ENCODE measurements at places on chromosomes 12 and 14. TPM values are rescaled to one million over a fixed set of nuclear protein-coding genes. Genes with fewer than 3 reads are reported as not detected.
A peak's percentile ranks its signal among the peaks of the same experiment; 100 is the strongest.

RASSF8 gene
- 19.1 TPM for total RNA-seq

HOTAIR gene
- not detected for total RNA-seq

ERBB3 gene
- 72.9 TPM for total RNA-seq

SLCO1A2 gene
- total RNA-seq = not detected

PTPRQ gene
- total RNA-seq = 0.52 TPM

DNA sequence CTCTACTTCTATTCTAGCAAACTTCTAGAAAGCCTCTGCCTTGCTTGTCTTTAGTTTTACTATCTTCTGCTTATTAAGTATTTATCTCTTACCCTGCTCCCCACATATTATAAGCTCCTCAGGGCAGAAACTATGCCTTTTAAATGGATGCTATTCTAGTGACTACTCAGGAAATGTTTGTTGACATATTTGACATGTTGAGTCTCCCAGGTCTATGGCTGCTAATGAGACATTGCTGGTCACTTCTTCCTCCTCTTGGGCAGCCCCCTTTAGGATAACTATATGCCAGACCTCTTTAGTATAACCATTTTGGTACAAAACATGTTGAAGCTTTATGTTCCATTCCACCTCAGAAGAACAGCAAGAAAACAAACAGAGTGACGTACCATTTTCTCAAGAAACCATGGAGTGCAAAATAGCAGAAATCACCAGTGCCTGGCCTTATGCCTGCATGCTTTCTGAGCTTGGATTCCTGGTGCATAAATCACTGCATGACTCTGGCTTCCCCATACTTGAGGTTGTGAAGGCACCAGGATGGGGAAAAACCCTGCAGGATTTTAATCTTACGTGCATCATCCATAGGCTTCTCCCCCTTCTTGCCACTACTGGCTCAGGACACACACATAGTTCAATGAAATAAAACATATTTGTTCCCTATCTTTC lies 202.6 kb downstream of the TMX1 start:
- DNase-seq = no peak

DNA sequence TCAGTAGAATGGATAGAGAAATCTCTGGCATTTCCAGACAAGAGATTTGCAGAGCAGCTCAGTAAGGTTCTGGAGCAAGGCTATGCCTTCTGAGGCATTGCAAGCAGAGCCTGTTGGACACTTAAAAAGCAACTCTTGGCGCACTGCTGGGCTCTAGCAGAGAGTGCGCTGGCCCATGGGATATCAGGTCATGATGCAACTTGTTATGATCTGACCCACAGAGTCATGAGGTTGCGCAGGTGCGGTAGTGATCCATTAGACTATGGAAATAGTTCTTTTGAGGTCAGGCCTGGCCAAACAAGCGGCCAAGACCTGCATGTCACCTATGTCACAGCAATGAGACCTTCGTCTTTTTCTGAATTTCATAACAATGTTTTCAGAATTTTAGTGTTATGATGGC lies 168.6 kb downstream of the TMTC3 start:
- DNase-seq = no peak

DNA sequence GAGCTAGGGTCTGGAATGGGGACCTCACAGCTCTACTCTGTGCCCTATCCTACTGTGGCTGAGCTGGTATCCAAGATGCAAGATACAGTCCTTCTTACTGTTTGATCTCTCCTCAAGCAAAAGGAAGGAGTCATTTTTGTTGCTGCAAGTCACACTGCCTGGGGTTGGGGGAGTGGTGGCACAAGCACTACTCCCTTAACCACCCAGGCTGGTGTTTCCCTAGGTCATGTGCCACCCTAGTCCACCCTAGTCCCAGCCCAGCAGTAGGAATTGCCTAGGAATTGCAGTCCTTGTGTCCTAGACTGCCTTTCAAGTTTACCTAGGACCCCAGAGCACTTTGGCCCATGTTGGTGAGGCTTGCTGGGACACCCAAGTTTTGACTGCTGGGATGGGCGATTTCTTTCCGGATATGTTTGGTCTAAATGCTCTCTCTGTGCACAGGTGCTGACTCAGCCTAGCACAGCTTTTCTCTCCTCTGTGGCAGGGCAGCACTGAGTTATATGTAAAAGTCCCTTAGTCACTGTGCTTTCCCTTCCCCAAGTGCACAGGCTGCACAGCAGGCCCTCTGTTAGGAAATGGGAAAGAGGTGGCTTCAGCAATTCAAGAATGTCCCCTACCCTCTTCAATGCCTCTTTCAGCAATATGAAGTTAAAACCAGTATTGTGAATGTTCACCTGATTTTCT lies 54.9 kb downstream of the SLC6A15 start:
- DNase-seq = no peak

DNA sequence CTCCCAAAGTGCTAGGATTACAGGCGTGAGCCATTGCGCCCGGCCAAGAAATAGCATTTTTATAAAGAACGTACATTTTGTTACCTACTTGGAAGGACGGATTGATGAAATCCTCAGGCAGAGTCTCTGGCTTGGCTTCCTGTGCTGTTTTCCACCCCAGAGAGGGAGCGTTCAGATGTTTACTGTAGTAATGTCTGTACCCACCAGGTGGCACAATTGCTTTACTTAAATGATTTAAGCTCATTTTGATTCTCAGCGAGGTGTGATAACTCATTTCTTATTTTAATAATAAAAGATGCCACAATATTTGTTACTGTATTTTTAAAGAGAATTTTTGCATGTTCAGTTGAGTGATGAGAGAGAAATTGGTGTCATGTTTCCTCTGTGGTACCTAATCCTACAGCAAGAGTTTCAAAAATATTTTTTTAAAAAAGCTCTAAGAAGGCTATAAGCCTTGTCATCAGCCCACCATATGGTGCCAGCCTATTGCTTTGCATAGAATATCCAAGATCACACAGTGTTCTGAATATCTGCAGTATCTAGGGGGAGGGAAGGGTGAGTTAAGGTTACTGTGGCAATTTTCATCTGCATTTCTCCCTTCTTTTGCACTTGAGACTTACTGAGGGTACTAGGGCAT lies 82.6 kb upstream of the TRAF3 start:
- peak; percentile 77 for DNase-seq

GRCh38 chr12:85237327-85237726 lies 42.7 kb upstream of the ALX1 start:
- no peak for DNase-seq

DNA sequence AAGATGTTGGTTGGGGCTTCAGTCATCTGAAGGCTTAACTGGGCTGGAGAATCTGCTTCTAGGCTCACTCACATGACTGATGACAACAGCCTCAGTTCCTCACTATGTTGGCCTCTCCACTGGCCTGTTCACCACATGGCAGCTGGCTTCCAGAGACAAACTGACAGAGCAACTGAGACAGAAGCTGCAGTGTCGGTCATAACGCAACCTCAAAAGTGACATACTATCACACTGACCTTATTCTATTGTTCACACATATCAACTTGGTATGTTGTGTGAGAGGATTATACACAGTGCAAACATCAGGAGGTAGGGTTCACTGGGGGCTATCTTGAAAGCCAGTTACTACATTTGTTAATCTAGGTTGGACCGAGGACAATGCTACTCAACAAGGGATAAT lies 92.9 kb downstream of the PAWR start:
- no peak for DNase-seq
